Omental fat pad (tissue), 4 donors: ENCODE measurements at places on chromosomes 13 and 19.

GRCh38 chr13:100363874-100364273 lies 224.7 kb downstream of the GGACT start:
- DNase-seq, result no peak

- no peak for DNase-seq
These were observed 8.0 kb downstream of the EPSTI1 start for GRCh38 chr13:42984026-42984425.

GRCh38 chr13:67042556-67042955 lies 187.6 kb downstream of the PCDH9 start:
- no peak for DNase-seq

- no peak for DNase-seq
These were observed 150.7 kb upstream of the WASF3 start for GRCh38 chr13:26406791-26407190.

DNA sequence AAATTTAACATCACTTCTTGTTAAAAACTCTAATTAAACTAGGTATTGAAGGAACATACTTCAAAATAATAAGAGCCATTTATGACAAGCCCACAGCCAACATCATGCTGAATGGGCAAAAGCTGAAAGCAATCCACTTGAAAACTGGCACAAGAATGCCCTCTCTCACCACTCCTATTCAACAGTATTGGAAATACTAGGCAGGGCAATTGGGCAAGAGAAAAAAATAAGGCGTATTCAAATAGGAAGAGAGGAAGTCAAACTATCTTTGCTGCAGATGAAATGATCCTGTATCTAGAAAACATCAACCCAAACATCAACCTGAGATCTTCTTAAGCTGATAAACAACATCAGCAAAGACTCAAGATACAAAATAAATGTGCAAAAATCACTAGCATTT lies 15.6 kb upstream of the LILRB1 start:
- no peak for DNase-seq

GRCh38 chr13:75445717-75446499 lies 36.1 kb downstream of the TBC1D4 start:
- no peak for DNase-seq

GRCh38 chr13:99347911-99348451 lies 40.8 kb upstream of the GPR183 start:
- no peak for DNase-seq

DNA sequence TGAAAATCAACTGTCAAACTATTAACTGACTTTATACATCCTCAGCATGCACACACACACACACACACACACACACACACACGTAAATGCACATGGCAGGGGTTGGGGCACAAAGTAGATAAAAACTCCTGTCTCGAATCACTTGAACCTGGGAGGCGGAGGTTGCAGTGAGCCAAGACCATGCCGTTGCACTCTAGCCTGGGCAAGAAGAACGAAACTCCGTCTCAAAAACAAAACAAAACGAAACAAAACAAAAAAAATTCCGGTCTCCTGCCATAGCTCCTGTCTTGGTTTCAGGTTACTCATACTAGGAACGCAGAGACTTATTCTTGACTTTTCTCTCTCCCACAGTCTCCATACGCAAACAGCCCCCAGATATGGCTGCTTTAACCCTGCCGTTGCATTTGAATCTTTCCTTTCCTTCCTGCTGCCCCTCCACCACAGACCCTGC lies 148.9 kb downstream of the SHISA2 start:
- no peak for DNase-seq

- no peak for DNase-seq
These were observed 628.0 kb upstream of the MIR17HG start for GRCh38 chr13:90719461-90719860.

DNA sequence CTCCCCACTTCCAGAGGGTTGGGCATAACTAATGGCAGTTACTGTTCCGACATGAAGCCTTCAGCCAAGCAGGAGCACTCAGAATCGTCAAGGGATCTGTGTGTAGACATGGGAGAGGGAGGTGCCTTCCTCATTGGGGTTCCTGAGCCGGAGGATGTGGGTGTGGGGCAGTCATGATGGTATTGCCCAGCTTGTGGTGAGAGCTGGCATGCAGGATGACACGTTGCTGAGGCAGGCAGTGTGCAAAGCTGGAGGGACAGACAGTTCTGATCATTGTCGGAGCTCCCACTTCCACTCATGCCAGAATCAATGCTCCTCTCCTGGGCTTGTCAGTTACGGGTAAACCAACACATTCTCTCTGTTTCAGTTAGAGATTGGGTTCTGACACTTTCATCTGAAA lies 83.9 kb upstream of the TSC22D1 start:
- no peak for DNase-seq

GRCh38 chr19:35719402-35720162 lies 1.8 kb downstream of the KMT2B start:
- no peak for DNase-seq

DNA sequence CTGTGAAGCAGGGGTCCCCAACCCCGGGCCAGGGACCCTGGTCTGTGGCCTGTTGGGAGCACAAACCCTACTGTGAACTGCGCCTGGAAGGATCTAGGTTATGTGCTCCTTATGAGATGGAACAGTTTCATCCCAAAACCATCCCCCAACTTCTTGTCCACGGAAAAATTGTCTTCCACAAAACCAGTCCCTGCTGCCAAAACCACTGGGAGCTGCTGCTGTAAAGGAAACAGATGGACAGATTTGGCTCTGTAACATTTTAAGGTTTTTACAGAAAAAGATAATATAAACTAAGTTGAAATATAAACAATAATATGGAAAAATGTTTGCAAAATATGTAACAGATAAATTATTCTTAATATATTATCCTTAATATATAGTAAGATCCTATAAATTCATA lies 73.7 kb downstream of the COG6 start:
- DNase-seq, result no peak

DNA sequence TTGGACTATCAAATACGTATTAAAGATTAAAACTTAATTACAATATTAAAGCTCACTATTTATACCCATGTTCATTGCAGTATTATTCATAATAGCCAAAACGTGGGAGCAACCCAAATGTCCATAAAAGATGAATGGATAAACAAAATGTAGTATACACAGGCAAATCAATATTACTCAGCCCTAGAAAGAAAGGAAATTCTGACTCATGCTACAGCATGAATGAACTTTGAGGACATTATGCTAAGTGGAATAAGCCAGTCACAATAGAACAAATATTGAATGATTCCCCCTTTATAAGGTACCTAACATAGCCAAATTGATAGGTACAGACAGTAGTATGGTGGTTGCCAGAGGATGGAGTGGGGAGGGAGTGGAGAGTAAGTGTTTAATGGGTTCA lies 457.3 kb downstream of the FGF14 start:
- DNase-seq, result no peak

DNA sequence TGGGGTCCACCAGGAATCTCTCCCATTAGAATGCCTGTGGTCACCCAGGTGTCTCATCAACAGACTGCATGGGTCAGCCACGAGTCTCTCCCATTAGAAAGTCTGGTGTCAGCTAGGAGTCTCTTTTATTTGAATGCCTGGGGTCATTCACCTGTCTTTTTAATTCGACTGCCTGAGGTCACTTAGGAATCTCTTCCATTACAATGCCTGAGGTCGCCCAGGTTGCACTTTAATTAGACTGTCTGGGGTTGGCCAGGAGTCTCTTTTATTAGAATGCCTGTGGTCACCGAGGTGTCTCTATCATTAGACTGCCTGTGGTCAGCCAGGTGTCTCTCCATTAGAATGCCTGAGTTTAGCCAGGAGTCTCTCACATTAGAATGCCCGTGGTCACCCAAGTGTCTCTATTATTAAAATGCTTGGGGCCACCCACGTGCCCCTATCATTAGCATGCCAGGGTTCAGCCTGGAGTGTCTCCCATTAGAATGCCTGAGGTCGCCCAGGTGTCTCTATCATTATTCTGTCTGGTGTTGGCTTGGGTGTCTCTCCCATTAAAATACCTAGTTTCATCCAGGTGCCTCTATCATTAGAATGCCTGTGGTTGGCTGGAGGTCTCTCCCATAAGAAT lies 1474.3 kb downstream of the UQCRFS1 start:
- DNase-seq, result no peak

GRCh38 chr13:66076417-66076816 lies 1153.7 kb downstream of the PCDH9 start:
- no peak for DNase-seq

- no peak for DNase-seq
These were observed 23.3 kb downstream of the UFM1 start for GRCh38 chr13:38372820-38373383.

GRCh38 chr19:21585281-21585890 lies 80.0 kb downstream of the ZNF429 start:
- no peak for DNase-seq

GRCh38 chr13:33197541-33197971 lies 88.0 kb downstream of the STARD13 start:
- DNase-seq, result no peak

GRCh38 chr19:57682226-57682766 lies 519 bp downstream of the ZNF551 start:
- no peak for DNase-seq

DNA sequence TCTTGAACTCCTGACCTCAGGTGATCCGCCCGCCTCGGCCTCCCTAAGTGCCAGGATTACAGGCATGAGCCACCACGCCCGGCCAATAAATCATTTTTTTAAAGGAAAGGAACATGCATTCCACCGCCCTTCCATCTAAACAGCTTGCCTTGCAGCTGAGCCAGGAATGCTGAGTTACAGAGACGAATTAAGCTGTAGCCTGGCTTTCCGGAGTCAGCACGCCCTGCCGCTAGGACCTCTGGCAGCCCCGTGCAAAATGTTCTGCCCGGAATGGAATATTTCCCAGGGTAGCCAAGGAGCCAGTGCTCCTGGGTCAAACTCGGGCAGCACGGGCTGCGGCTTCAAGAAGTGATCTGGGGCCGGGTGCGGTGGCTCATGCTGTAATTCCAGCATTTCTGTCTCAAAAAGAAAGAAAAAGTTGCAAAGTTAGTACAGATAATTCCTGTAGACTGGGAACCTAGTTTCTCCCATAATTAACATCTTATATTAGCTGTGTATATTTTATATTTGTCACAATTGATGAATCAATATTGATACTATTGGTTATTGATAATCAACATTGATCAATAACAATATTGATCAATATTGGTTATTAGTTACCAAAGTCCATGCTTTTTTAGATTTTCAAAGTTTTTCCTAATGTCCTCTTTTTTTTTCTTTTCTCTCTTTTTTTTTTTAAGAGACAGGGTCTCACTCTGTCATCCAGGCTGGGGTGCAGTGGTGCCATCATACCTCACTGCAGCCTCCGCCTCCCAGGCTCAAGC lies 19.2 kb downstream of the ATCAY start:
- DNase-seq, result no peak

GRCh38 chr13:70809588-70809987 lies 701.3 kb upstream of the KLHL1 start:
- no peak for DNase-seq

- DNase-seq, result no peak
These were observed 19.8 kb upstream of the SLC35E1 start for GRCh38 chr19:16591803-16592556.

DNA sequence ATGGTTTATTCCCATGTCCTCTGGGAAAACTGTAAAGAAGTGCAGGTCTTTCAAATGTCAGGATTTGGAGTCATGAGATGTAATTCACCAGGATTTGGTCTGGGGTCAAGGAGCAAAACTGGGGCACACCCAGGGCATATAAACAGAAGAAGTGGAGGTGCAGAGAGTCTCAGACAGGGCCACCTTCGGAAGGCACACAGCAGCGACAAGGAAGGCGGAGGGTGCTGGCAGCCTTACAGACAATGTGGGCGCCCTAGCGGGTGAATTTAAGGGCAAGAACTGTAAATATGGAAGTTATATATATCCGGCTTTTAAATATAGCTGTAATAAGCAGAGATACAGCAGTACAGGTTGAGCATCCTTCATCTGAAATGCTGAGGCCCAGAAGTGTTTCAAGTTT lies 31.2 kb downstream of the DHRS12 start:
- no peak for DNase-seq

DNA sequence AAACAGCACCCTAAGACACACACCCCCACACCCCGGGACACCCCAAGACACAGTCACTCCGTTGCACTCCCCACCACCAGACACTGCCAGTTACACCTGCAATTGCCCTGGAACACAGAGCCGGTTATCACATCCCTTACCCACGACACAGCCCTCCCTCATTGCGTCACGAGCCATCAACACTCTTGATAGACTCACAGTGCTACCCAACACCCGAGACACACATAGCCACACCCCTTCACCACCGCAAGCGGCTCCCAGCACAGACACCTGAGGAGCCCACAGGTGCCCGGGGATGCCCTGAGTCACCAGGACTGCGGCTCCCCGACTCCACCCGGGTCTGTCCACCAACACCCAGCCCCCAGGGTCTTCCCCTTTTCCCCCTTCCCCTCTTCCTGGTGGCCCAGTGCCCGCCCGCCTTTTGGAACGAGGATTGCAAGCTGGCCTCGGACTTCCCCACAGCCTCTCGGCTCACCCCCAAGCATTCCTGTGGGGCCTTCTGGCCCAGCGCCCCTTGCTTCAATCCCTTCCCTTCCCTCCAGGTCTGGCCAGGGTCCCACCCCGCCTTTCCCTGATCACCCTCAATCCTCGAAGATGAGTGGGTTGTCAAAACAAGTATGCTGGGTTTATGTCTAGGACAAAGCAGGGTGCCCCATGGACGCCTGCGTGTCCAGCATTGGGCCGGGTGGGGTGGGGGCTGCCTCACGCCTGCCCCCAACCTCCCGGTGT lies 1.7 kb upstream of the PTGER1 start:
- DNase-seq, result no peak

- DNase-seq, result no peak
These were observed 41.7 kb downstream of the XPO4 start for GRCh38 chr13:20860844-20861243.

DNA sequence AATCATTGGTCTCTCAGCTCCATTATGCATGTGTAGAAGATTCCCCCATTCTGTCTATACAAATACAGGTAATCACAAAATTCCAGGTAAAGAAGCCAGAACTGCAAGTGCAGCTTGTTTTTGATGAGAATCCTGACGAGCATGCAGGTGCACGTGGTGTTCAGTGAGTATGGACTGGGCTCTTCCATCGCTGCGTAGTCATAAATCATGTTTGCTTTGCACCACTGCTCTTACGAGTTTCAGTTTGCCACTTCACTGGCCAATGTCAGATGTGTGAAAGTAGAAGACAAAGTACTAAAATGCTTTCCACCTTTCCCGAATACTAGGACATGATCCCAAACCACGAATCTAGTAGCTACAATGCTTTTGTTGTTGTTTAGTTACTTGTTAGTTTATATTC lies 390.7 kb downstream of the LIG4 start:
- DNase-seq, result no peak

DNA sequence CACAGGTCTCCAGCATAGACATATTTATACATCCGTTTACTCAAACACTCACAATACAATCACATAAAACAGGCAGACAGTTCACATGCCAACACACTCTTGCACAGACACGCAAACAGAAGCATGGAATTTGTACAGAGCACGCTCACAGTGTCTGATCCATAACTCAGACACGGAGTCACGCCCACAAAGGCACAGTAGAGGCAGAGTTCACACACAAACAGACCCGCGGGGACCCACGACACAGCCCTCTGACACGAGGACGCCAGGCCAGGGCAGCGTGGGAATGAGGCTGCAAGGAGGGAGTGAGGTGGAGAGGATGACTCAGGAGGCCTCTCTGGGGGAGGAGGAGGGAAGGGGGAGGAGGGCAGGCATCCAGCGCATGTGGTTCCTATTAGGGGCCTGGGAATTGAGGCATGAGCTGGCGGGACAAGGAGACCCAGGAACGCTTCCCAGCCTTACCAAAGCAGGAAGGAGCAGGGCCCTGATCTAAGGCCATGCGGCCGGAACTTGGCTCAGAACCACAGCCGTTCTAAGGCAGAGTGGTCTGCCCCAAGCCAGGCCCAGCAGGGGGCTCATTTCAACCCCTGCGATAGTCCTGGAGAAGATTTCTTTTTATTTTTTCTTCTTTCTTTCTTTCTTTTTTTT lies 9.1 kb upstream of the OLFM2 start:
- peak; percentile 48 for DNase-seq

- no peak for DNase-seq
These were observed 178.5 kb downstream of the USP12 start for GRCh38 chr13:26992951-26993719.
